Effector memory CD8-positive, alpha-beta T cell (primary cell): ENCODE measurements at places on chromosomes 12 and 14.

DNA sequence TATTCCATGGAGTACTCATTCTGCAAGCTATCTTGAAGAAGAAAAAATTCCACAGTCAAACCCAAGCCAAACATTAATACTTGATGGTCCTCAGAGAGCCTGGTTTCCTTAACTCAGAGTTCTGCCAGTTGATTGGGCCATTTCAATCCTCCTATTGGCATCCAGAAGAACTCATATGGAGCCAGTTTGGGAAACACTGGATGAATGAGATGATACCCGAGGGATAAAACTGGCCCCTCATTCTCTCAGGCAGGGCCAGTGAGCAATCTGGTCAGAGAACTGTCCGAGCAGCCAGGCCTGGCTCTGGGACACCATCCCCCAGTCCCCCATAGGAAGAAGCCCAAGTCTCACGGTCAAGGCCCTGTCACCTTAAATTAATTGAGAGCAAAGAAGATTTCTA is 48.8 kb downstream of the NUAK1 start:
- no peak for DNase-seq

- no peak for DNase-seq
Measured at GRCh38 chr12:22860926-22861325, 236.0 kb downstream of the ETNK1 start.

- DNase-seq = no peak
Measured at GRCh38 chr12:45425426-45425825, 209.5 kb downstream of the ANO6 start.

DNA sequence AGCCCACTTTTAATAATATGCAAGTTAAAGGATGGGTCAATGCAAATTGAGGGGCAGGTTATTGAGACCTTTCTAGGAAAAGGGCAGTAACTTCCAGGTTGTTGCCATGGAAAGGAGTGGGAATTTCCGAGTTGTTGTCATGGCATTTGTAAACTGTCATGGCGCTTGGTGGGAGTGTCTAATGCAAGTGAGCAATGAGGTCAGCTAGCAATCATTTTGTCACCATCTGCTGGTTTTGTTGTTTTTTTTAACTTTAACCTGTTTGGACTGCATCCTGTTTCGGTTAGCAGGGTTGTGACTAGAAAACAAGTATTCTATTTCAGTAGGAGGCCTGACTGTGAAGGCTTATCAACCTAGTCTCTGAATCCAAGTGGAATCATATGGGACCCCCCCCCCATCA is 85.8 kb upstream of the TSPAN11 start:
- no peak for DNase-seq

GRCh38 chr14:27384124-27384523 is 786.3 kb upstream of the NOVA1 start:
- no peak for DNase-seq
